ENCODE measurements at places on chromosomes 6 and 20. TPM values are rescaled to one million over a fixed set of nuclear protein-coding genes. Genes with fewer than 3 reads are reported as not detected.

GRCh38 chr6:6178795-6179194, 141.7 kb downstream of the F13A1 start:
- no peak for DNase-seq

DNA sequence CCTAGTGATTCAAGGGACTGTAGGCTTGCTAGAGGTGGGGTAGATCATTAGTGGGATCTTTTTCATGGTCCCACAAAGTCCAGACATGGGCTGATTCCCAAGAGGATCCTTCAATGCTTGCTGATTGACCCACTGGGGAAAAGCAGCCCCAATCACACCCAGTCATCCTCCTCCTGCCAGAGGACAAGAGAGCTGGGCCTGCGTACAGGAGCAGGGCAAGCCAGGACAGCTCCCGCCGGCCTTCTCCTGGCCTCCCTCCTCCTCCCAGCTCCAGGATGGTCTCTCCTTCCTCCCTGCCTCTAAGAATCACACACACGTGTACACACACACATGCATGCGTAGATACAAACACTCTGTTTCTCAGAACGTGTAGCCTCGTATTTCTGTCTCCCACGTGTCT, 27.0 kb downstream of the KCNK15 start:
- DNase-seq, result no peak

GRCh38 chr6:53539561-53539960, 5.3 kb downstream of the GCLC start:
- DNase-seq, result no peak

DNA sequence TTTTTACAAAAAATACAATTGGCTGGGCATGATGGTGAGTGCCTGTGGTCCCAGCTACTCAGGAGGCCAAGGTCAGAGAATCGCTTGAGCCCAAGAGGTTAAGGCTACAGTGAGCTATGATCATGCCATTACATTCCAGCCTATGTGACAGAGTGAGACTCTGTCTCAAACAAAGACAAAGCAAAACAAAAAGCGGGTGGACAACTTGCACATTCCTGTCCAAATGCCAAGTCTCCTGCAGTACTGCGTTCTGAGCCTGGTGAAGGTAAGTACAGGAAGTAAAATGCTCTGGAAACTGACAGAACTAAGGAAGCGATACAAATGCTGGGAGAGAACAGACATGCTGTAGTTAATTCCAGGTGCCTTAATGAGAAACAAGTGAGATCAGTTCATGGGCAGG, 20.4 kb upstream of the TMEM242 start:
- DNase-seq, result no peak

GRCh38 chr6:16238057-16238962, at the start of gene GMPR:
Gene GMPR, plus strand, starts transcription at chr6:16238587. Its CDS starts 107 bp downstream, at chr6:16238694.
- DNase-seq, result peak; percentile 93

- DNase-seq, result no peak
Measured at GRCh38 chr6:143543435-143543834, 31.9 kb upstream of the FUCA2 start.

DNA sequence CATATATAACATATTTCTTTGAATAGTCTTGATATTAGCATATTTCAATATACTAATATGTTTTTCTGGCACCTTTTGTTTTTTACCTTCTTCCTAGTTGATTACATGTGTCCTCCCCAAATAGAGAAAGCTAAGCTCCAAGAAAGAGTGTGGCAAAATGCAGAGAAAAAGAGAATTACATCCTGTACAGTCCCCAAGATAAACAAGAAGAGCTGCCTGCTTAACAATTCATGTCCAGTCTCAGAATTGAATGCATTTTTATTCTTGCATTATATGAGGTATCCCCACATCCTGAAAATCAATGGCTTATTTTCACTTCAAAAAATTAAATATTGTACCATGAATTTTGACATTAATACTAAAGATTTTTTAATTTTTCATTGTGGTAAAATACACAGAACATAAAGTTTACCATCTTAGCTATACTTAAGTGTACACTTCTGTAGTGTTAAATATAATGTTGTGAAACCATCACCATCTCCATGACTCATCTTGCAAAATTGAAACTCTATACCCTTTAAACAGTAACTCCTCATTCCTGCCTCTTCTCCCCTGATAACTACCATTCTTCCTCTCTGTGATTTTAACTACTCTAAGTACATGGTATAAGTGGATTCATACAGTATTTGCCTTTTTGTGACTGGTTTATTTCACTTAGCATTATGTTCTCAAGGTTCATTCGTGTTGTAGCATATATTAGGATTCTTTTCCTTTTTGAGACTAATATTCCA, 490.3 kb downstream of the COL12A1 start:
- no peak for DNase-seq

The PCK1 gene
- 0.48 TPM for total RNA-seq

The LST1 gene
- total RNA-seq, result 5.4 TPM

The MTFR2 gene
- not detected for total RNA-seq

The ZNF311 gene
- 0.22 TPM for total RNA-seq

Measured in cardiac septum (tissue), 1 donor.